ENCODE measurements at places on chromosomes 12 and 14. TPM values are rescaled to one million over a fixed set of nuclear protein-coding genes. Genes with fewer than 3 reads are reported as not detected.
A peak's percentile ranks its signal among the peaks of the same experiment; 100 is the strongest.

The CMKLR1 gene
- polyA plus RNA-seq, result 4.3 TPM

The NPAS3 gene
- 10.5 TPM for polyA plus RNA-seq

The DIO2 gene
- polyA plus RNA-seq, result 0.43 TPM

The TEX22 gene
- 1.0 TPM for polyA plus RNA-seq

The KRT79 gene
- polyA plus RNA-seq, result not detected

The CLEC9A gene
- polyA plus RNA-seq, result 0.53 TPM

The SMARCC2 gene
- 110 TPM for polyA plus RNA-seq

The EIF2S3B gene
- 9.8 TPM for polyA plus RNA-seq

The VDR gene
- 4.0 TPM for polyA plus RNA-seq

- no peak for DNase-seq
Measured at GRCh38 chr14:33175951-33176350, 237.3 kb downstream of the NPAS3 start.

GRCh38 chr14:80215756-80216581 is 4.7 kb upstream of the DIO2 start:
- no peak for DNase-seq

DNA sequence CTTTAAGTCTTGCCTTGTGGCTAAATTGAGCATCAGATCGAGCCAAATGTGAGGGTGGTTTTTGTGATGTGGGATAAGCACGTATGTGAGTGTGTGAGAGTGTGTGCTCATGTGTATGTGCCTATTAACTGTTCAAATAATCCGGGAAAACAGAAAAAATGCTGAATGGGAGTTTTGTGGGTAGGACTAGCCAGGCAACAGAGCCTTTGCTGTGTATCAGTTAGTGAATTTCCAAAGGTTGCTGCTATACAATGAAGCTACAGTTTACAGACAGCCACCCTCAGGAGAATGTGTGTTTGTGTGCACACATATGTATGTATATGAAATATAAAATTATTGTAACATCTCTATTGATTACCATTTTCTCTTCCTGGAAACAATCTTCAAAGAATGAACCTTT is 154.0 kb downstream of the SOX5 start:
- DNase-seq, result no peak

DNA sequence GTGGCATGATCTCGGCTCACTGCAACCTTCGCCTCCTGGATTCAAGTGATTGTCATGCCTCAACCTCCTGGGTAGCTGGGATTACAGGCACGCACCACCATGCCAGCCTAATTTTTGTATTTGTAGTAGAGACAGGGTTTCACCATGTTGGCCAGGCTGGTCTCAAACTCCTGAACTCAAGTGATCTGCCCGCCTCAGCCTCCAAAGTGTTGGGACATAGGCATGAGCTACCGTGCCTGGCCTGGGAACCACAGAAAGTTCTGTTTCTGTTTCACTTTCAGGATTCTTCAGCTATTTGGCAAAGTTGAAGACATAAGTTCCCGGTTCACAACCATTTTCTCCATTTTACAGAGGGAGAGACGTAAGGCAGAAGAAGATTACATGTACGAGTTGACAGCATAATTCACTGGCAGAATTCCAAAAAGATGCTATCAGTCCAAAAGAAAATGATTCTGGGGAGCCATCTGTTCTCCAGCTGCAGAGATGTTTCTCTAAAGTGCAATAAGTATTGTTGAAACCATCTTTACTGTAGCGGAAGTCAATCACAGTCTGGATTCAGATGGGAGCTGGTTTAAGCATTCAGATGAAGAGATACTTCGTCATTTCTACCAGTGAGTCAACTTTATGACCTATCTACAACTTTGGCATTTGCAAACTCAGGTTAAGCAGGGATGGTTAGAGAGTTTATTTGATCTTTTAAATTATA is 8.1 kb upstream of the RNF34 start:
- no peak for DNase-seq

- no peak for DNase-seq
Measured at GRCh38 chr14:68603533-68604360, 189.1 kb downstream of the ZFP36L1 start.

DNA sequence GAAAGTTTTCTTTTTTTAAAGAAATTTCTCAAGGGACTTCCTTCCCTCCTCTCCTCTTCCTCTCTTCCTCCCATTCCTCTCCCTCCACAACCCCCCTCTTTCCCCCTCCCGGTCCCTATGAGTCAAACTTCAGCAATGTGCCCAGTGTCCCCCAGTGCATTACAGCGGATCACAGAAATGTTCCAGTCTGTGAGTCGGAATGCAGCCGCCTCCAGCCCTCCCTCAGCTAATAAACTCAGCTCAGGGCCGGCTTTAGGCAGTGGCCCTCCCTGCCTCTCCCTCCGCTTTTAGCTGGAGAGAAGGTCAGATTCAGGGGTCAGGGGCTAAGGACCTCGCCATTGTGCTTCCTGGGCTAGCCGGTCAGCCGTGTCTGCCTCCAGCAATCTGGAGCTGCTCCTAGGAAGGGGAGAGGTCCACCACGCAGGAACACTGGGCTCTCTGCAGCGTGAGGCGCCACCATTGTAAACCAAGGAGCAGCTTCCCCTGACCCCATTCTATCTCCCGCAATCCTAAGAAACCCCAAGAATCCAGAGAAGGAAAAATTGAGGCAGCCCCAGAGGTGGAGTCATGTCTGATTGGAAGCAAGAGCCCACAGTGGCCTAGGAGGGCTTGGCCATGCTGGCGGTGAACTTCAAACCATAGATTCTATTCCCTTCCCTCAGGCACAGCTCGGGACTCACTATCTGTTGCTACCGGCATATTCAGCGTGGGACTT is 1.1 kb upstream of the HDAC7 start:
- DNase-seq, result peak; percentile 79

GRCh38 chr14:74358176-74358829 is 10.0 kb downstream of the VRTN start:
- no peak for DNase-seq

GRCh38 chr12:103799504-103799856 is 41.6 kb downstream of the NT5DC3 start:
- DNase-seq, result no peak

DNA sequence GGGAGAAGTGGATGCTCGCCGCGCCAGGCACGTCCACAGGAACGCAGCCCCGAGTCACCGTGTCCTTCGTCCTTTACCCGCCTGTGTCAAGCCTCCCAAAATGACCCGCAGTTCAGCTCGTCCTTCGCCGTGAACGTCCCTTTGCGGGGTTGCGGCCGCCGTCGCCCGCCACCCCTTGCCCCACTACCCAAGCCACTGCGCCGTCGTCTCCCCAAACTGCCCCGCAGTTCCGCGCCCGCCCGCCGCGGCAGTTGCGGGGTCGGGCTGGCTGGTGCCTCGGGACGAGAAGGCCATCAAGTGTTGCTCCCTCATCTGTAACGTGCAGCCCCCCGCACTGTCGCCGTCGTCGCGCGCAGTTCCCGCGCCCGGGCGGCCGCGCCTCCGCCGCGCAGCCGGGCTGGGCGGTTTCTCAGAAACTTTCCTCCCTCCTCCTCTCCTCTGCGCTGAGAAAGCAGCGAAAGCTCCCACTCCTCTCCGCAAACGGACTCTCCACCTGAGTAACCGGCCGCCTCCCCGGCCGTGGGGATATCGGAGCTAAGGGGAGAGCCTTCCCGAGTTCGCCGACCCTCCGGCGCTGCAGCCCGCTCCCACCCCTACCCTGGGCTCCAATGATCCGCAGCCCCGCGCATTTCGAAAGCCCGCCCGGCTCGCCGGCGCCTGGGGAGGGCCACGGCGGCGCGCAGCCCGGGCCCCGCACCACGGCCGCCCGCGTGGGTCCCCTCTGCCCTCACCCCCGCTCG is 6.7 kb downstream of the CDKN1B start:
- DNase-seq, result no peak

DNA sequence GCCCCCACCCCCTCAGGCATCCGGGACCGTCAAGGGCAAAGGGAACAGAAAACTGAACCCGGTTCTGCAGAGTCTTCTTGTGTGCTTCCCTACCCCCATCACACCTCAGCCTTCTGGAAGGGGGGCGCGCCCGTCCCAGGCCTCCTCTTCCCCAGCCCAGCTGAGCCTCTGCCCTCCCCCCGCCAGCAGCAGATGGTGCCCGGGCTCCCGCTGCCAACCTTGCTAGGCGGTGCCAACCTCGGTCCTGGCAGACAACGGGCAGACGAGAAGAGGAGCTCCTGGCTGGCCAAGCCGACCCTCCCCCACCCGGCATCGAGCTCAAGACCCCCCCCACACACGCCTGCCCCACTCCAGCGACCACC is 8.7 kb downstream of the STAC3 start:
- no peak for DNase-seq

GRCh38 chr12:96810057-96810456 is 97.0 kb upstream of the NEDD1 start:
- DNase-seq, result no peak

DNA sequence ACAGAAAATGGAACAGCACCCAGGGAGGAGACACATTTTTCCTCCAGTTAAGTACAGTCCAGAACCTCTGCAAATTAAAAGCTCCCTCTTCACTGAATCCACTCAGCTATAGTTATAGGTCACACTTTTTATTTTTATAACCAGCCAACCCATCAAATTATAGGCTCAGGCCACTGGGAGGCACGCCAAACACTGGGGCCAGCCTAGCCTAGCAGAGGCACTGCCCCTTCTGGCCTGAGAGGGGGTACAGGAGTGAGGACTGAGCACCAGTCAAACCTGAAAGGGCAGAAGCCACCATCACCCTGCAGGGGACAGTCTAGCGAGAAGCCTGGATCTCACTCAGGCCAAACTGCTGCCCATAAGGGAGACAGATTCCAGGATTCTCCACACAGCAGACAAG is 19.3 kb downstream of the FMNL3 start:
- DNase-seq, result no peak

DNA sequence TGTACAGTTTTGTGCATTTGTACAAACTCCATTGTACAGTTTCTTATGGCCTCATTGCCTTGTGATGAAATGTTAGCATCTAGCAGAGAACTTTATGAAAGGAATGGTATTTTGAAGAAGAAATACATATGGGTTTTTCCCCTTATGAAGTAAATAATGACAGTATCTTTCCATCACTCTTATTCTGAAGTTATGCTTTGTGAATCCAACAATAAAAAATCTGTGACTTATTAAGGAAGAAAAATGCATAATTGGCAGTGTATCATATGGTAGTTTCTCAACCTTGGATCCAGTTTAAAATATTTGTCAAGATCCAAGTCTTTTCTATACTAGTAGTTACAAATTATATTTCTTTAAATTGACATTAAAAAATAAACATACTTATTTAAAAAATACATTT is 859.1 kb upstream of the FLRT2 start:
- DNase-seq, result no peak

DNA sequence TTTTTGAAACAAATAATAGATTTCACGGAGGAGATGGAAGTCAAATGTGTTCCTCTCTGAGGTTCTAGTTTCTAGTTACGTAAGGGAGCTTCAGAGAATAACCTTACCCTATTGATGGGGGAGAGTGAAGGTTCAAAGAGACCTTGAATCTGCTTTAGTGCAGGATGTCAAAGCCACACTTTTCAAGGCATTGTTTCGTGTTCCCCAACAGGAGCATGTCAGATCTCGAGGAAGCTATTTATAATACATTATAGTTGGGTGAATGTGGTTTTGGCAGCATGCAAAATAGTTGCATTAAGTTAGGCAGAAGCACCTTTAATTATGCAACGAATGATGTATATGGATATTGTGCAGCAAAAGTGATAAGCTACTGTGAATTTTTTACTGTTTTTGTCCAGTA is 614.9 kb downstream of the SLC16A7 start:
- no peak for DNase-seq

GRCh38 chr14:55381561-55381960 is 30.1 kb downstream of the ATG14 start:
- DNase-seq, result no peak

- no peak for DNase-seq
Measured at GRCh38 chr14:78737116-78737515, 566.9 kb downstream of the NRXN3 start.

- DNase-seq, result no peak
Measured at GRCh38 chr12:32533971-32534590, 134.7 kb downstream of the FGD4 start.

GRCh38 chr12:11014234-11014633 is 8.2 kb downstream of the TAS2R19 start:
- no peak for DNase-seq

GRCh38 chr12:56863789-56864188 is 70.4 kb downstream of the SDR9C7 start:
- DNase-seq, result no peak

GRCh38 chr14:81178063-81178462 is 42.7 kb downstream of the GTF2A1 start:
- no peak for DNase-seq
